ENCODE measurements at places on chromosomes 2 and 18.

GRCh38 chr2:184679219-184680018, 81.1 kb downstream of the ZNF804A start:
- DNase-seq = no peak

DNA sequence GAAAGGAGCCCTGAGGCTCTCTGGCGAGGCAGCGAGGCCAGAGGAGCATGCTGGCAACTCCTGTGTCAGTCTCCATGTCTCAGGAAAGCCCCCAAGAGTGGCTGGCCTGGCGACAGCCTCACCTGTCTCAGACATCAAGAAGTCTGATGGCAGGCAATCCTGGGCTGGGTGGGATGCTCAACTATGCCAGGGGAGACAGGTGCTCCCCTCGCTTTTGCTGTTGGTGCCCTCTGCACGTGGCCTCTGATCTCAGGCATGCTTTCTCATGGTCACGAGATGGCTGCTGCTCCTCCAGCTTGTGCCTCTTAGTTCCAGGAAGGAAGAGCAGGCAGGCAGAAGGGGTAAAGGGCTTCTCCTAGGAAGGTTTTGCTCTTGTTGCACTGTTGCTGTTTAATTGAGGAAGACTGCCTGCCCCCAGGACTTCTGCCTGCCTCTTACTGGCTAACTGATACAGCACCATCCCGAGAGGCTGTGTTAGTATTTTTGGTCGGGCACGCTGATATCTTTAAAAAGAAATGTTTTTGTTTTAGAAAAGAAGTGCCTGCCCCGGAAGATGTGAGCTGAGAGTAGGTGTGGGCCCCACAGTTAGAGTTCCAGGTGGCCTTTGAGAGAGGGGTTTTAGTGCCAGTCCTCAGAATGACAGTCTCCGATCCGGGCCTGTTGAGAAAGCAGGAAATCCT, 344.8 kb upstream of the HS6ST1 start:
- DNase-seq = no peak

- DNase-seq = no peak
Observed at GRCh38 chr2:151668737-151669136, 65.5 kb downstream of the NEB start.

GRCh38 chr2:222064286-222064685, 234.5 kb downstream of the PAX3 start:
- DNase-seq = no peak

- DNase-seq = no peak
Observed at GRCh38 chr2:111057045-111057444, 63.7 kb upstream of the BCL2L11 start.

DNA sequence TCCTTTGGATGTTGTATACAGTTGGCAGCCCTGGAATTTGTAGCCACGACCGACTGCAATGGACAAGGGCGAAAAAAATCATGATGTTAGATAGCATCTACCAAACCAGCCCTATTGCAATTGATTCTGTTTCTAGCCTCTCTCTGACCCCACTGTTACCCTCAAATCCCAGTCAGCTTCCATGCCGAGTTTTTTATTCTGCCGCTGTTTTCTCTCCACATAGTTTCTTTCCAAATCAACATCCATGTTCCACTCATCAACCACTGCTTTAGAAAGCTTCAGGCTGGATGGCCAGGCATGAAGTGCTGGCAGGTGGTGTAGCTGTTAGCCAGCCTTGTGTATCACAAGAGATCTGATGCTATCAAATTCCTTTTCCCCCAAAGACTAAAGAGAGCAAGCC, 272.8 kb downstream of the FIGN start:
- no peak for DNase-seq

GRCh38 chr2:127609031-127609751, 36.8 kb upstream of the GPR17 start:
- DNase-seq = no peak

- no peak for DNase-seq
Observed at GRCh38 chr2:7703048-7703447, 785.8 kb downstream of the RNF144A start.

DNA sequence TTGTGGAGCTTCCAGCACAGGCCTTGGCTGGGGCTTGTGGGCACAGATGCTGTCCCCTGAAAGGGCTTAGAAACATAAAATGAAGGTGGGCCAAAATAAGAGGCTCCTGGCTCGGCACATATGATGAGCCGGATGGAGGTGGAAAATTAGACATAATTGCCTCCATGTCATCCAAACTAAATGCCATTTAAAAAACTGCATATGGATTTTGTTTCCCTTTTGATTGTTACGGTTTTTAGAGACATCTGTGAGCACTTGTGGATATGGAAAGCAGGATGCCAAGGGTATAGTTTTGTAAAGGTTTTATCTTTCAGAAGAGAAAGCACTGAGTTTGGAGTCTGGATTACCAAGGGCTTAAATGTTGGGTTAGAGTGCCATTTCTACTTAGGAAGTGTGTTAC, 498.3 kb downstream of the RIT2 start:
- DNase-seq = peak; percentile 64

DNA sequence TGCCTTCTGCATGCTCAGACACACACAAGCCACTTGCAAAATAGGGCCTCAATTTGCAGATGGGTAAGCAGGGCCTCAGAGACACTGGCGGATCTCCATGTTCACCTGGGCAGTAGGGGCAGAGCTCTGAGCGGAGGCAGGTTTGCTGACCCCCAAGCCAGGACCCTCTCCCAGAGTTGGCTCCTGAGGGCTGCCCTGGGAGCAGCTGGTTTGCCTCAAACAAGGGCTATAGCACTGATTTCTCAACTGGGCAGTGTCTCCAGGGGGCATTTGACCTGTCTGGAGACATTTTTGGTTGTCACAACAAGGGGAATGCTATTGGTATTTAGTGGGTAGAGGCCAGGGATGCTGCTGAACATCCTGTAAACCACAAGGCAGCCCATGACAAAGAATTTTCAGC, 11.6 kb downstream of the GLI2 start:
- DNase-seq = no peak

GRCh38 chr2:178194600-178195389, 483 bp downstream of the OSBPL6 start:
- peak; percentile 46 for DNase-seq

DNA sequence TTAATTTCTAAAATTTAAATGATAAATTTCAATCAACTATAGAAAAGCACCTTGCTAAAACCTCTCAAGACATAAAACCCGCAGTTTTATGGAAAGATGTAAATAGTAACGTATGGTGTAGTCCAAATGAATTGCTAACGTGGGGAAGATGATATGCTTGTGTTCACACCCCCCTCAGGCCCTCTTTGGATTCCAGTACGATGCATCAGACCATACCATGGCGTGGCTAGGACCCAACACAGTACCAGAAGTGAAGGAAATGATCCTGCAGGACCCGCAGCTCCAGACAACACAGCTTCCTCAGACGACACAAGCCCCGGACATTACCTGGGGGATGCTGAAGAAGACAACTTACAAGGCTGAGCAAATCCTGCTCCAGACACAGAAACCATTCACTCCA, 60.1 kb upstream of the DYSF start:
- DNase-seq = no peak

- DNase-seq = no peak
Observed at GRCh38 chr18:74692367-74693013, 94.8 kb downstream of the ZNF407 start.

- no peak for DNase-seq
Observed at GRCh38 chr2:32647180-32647651, 19.4 kb downstream of the TTC27 start.

DNA sequence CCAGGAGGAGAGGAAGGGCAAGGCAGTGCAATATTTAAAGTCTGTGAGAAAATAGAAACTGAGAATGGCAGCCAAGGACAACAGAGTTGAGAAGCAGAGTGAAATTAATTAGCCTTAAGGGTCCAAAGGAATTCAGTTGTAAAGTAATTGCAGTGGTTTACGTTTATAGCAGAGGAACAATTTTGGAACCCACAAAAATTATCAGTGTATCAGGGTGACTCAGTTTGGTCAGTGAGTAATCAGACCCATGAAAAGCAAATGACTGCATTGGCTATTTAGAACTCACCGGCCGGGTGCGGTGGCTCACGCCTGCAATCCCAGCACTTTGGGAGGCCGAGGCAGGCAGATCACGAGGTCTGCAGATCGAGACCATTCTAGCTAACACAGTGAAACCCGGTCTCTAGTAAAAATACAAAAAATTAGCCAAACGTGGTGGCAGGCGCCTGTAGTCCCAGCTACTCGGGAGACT, 245.8 kb upstream of the SLC39A10 start:
- no peak for DNase-seq

GRCh38 chr2:100679211-100679610, 116.4 kb downstream of the PDCL3 start:
- DNase-seq = no peak

DNA sequence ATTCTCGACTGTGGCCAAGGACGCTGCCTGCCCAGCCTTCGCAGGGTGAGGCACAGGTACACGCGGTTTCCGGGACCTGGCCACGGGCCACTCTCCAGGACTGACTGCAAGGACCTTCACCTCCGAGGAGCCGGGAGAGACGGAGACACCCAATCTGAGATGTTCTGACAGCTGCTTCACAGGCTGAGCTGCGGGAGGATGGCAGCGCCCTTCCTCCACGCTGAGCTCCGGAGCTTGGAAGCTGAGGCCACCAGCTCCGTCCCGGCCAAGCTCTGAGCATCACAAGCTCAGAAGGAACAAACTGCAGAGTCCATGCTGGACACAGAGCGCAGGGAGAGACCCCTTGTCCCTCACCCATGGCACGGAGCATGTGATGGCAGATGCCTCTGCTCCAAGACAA, 71.1 kb upstream of the CTDP1 start:
- DNase-seq = no peak

- DNase-seq = no peak
Observed at GRCh38 chr2:196839574-196839973, 30.4 kb upstream of the C2orf66 start.

GRCh38 chr2:232473467-232473890, 14.2 kb downstream of the ECEL1 start:
- DNase-seq = peak; percentile 40

GRCh38 chr2:150480241-150480640, 7.2 kb downstream of the RND3 start:
- DNase-seq = no peak

GRCh38 chr18:48452861-48453323, 43.7 kb upstream of the ZBTB7C start:
- DNase-seq = no peak

- DNase-seq = no peak
Observed at GRCh38 chr2:33859811-33860461, 260.8 kb upstream of the FAM98A start.

- no peak for DNase-seq
Observed at GRCh38 chr18:2338601-2339000, 232.7 kb downstream of the METTL4 start.

GRCh38 chr2:238286551-238286950, 1.9 kb downstream of the PER2 start:
- DNase-seq = peak; percentile 65

DNA sequence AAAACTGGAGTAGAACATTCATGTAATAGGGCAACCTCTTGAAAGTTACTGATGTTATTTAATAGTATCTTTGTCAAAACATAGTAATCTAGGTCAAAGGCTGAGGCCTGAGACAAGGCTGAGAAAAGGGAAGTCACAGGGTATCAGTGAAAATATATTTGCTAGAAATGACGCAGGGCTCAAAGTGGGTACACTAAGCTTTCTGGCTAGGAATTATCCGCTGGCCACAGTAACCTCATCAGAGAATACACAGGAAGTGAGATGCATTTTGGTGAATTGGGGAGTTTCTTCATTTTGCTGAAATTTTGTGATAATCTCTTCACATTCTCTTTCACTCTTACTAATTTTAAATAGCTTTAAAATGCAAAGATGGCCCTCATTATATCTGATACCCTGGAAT, 206.8 kb downstream of the OTX1 start:
- no peak for DNase-seq

DNA sequence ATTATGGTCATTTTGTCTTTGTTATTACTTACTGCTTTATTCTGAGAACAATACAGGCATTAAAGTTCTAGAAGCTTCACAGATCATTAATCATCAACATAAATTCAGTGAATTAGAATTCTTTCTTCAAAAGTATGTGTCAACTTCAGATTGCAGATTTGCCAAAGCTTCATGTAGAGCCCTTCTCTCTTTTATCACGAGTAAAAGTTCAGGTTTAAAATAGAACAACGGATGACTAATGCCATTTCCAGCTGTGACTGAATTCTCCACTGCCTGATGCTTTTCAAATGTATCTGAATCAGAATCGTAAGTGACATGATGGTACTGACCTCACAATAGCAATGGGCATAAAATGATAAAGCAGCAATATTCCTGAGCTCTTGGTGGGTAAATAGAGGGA, 116.0 kb downstream of the ABCA12 start:
- no peak for DNase-seq

- no peak for DNase-seq
Observed at GRCh38 chr2:212428681-212429478, 109.7 kb downstream of the ERBB4 start.

GRCh38 chr18:46265196-46266156, 161.3 kb downstream of the HAUS1 start:
- DNase-seq = no peak

- DNase-seq = no peak
Observed at GRCh38 chr2:108853421-108853820, 66.8 kb downstream of the CCDC138 start.

DNA sequence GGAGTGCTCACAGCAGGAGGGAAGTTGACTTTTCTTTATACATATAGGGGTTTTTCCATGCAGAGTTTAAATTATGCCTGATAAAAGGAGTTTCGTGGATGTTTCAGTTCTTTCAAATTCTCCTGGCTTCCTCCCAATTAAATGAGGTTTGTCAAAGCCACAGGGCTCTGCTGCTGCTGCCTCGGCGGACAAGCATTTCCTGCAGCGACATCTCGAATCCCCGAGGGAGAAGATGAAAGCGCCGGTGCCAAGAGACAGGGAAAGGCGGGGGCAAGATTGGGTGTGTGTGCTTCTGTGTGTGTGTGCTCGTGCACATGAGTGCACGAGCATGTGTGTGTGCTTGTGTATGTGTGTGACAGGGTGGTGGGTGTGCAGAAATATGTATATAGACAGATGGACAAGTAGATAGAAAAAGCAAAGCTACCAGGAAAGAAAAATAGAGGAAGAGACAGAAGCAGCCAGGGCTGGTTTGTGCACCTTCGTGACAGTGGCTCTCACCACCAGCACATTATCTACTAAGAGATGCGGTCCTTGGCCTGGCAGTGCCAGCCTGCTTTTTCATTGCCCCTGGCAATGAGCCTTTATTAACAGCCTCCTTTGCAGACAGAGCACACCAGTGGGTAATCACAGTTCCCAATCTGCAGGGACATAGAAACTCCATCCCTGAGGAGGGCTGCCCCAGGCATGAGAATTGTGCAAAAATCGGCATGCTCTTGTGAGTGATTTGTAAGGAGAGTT, 76.2 kb downstream of the CDK15 start:
- peak; percentile 27 for DNase-seq

DNA sequence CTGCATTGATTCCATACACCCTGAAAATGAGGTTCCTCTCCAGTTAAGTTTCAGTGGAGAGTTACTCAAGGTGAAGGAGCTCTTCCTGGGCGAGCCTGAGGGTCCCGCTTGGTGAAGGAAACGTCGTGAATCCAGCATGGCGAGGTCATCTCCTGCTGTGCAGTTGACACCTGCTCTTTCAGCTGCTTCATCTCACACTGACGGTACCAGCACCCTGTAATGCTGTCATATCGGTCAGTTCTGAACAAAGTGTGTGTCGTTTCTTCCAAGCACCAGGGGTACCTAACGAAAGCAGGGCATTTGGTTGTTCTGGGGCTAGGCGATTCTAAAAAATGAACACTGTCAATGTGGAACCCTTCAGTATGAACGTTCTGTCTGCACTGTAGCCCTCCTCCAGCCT, 52.6 kb downstream of the ITGB1BP1 start:
- no peak for DNase-seq

GRCh38 chr18:45775241-45775676, 50.2 kb upstream of the SIGLEC15 start:
- no peak for DNase-seq
